ENCODE measurements at places on chromosomes 1 and 21. TPM values are rescaled to one million over a fixed set of nuclear protein-coding genes. Genes with fewer than 3 reads are reported as not detected.

SPRR4 gene
- total RNA-seq: not detected

DNA sequence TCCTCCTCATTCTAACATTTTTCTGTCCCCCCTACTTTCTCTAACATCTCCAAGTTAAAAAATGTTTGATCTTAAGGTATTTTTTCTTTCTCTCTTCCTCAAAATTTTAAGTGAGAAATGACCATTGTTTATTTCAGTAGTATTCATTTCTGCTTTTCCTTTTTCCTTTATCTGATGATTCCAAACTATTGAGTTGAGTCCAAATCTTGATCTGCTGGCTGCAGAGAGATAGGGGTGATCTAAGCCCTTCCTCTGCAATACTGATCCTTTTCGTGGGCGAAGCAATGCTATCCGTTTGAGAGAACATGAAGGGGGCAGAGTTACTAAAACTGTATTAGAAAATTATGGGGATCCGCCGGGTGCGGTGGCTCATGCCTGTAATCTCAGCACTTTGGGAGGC is 516 bp upstream of the NMNAT2 start:
- no peaks in the 10 kb centered on the region for H3K36me3 ChIP-seq

RAB42 gene
- total RNA-seq: 0.96 TPM

GRCh38 chr1:15277447-15277838 is 30.4 kb downstream of the FHAD1 start:
- H3K27ac ChIP-seq: no peak overlapping the region
- no peaks in the 10 kb centered on the region for H3K36me3 ChIP-seq
- no peaks in the 10 kb centered on the region for H3K4me1 ChIP-seq
- peaks cover 5% of the 10 kb centered on the region for H3K27me3 ChIP-seq
- H3K4me3 ChIP-seq: no peak overlapping the region

GRCh38 chr1:13820456-13820855 is 120.5 kb downstream of the PRDM2 start:
- H3K36me3 ChIP-seq: peaks cover 31% of the 10 kb centered on the region
- no peaks in the 10 kb centered on the region for H3K27me3 ChIP-seq
- no peak overlapping the region for H3K27ac ChIP-seq

- H3K27me3 ChIP-seq: no peaks in the 10 kb centered on the region
- no peaks in the 10 kb centered on the region for H3K4me1 ChIP-seq
- no peak overlapping the region for H3K4me3 ChIP-seq
Measured at GRCh38 chr1:7339953-7340352, 431.1 kb upstream of the VAMP3 start.

DNA sequence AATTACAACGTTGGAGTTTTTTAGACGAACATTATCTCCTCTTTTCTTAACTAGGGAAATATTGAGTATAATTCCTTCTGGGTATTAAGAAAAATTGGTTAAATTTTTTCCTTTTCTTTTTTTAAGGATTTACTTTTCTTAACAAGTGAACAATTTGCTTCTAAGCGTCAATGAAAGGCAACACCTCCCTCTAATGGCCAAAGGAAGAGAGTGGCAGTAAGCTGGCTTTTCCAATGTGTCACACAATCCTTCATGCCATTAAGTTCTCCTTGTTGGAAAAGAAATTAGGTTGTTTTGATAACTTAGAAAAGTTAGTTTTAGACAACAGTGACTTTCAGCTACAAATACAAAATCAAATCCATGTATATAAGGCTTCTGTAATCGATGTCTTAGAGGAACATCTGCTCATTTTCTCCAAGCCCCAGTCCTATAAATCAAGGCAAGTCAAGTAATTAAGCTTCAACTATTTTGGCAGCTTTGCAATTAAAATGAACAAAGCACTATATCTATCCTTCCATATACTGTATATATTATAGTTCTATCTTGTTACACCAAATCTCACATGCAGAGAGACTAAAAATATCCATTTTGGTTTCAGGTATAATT is 62.8 kb downstream of the EDEM3 start:
- H3K4me1 ChIP-seq: no peaks in the 10 kb centered on the region
- peaks cover 47% of the 10 kb centered on the region for H3K36me3 ChIP-seq
- DNase-seq: no peak
- no peaks in the 10 kb centered on the region for H3K27me3 ChIP-seq
- no peak overlapping the region for H3K27ac ChIP-seq

DNA sequence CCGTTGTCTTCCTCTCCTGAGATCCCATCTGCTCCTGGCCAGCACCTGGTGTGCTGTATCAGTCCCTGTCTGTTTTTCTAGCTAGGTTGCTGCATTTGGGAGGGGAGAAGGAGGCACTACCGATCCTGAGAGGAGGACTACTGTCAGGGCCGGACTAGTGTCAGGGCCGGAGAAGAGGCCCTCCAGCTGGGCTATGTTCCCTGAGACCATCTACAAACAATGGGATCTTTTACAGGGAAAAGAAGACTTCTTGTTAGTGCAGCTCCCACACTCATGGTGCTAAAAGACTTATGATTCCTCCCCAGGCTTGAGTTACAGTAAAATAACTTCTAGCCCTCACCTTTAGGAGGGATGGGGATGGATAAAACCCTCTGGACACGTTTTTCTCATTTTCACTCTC is 141.0 kb upstream of the TNR start:
- H3K27me3 ChIP-seq: no peaks in the 10 kb centered on the region
- H3K36me3 ChIP-seq: no peaks in the 10 kb centered on the region
- H3K27ac ChIP-seq: no peak overlapping the region
- DNase-seq: no peak

CD34 gene
- total RNA-seq: 79.1 TPM

GRCh38 chr1:148352470-148353053 is 130.5 kb downstream of the PPIAL4G start:
- H3K4me3 ChIP-seq: no peak overlapping the region
- no peak overlapping the region for H3K27ac ChIP-seq
- no peaks in the 10 kb centered on the region for H3K36me3 ChIP-seq
- no peak for DNase-seq
- H3K27me3 ChIP-seq: peaks cover 40% of the 10 kb centered on the region
- no peaks in the 10 kb centered on the region for H3K4me1 ChIP-seq

DSTYK gene
- 9.9 TPM for total RNA-seq

ADCY10 gene
- 0.83 TPM for total RNA-seq

RAP1GAP gene
- 8.0 TPM for total RNA-seq

GRCh38 chr1:113103048-113103447 is 30.1 kb downstream of the LRIG2 start:
- no peak for DNase-seq
- H3K4me1 ChIP-seq: peaks cover 1% of the 10 kb centered on the region
- no peak overlapping the region for H3K27ac ChIP-seq

GRCh38 chr1:194378517-194378916 is 1192.1 kb upstream of the B3GALT2 start:
- H3K27me3 ChIP-seq: no peaks in the 10 kb centered on the region
- H3K36me3 ChIP-seq: no peaks in the 10 kb centered on the region
- no peak overlapping the region for H3K27ac ChIP-seq
- DNase-seq: no peak
- H3K4me1 ChIP-seq: no peaks in the 10 kb centered on the region

DNA sequence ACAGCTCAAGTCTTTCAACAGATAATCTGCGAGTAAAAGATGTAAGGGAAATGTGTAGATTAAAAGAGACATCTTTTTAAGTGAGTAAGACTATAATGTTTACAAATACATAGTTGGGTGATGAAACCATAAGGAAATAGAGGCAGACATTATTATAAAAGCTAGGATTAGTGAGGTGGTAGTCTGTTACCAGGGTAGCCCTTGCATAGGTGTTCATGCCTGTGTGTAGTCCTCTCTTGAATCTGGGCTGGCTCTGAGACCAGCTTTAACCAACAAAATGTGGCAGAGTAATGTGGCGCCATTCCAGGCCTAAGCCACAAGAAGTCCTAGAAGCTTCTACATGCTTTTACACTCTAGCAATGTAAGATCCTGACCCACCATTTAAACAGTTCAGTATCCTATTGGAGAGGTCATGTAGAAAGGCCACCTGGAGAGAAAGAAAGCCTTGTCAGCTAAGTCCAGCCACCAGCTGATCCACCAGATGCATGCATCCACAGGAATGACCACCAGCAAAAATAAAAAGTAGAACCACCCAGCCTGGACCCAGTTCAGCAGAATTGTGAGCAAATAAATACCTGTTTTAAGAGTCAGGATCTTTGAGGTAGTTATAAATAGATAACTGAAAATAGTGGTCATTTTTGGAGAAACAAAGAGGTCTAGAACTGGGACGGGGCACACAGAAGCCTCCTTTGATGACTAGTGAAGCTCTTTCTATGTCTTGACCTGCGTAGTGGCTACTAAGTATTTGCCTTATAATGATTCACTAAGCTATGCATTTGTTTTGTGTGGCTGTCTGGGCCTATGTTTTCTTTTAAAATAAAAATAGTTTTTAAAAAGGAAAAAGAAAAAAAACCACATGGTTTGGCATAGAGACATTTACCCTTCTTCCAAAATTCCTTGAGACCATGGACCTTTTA is 8.1 kb downstream of the NIBAN1 start:
- no peak overlapping the region for H3K4me3 ChIP-seq
- peak overlapping the region; percentile 20 for H3K27ac ChIP-seq
- H3K36me3 ChIP-seq: no peaks in the 10 kb centered on the region

APCS gene
- not detected for total RNA-seq

- no peak for DNase-seq
- H3K4me1 ChIP-seq: peaks cover 26% of the 10 kb centered on the region
- no peaks in the 10 kb centered on the region for H3K27me3 ChIP-seq
- no peak overlapping the region for H3K4me3 ChIP-seq
- H3K36me3 ChIP-seq: no peaks in the 10 kb centered on the region
- no peak overlapping the region for H3K27ac ChIP-seq
Measured at GRCh38 chr1:155504207-155504606, 58.4 kb downstream of the ASH1L start.

DNA sequence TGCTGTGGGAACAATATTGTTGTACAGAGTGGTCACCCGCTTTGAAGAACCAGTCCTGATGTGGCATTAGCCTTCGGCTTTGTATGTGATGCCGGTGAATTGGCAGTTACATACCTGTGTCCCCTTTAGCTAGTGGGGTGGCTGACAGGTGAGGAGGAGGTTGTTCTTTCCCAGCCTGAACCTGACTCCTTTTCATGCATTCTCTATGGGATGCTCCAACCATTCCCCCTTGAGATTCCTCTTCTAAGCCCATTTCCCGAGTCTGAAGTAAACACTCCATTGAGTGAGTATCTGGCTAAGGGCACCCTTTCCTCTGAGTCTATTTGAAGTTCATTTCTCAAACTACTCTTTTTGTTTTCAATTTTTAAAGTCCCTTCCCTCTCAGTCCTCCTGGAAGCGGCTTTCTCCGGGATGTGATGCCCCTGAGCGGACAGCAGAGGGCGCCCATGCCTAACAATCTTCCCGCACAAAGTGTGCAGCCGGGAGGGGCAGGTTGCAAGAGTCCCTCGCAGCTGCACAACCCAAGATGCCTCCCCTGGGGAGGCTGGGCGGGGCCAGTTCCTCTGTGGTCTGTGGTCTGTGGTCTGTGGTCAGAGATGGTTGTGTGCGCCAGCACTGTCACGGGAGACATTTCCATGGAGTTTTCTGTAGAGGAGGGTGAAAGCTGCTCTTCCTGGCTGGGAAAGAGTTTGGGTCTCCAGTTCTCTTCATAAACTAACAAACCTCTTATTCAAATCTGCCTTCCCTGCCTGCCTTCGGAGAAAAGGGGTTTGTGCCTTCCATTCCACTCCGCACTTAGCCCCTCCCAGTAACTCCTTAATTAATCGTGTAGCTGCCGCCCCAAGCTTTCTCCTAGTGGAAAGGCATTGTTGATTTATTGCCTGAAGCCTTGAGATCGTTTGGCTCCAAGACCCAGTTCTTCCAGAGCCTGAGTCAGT is 36.4 kb upstream of the LMX1A start:
- no peaks in the 10 kb centered on the region for H3K27me3 ChIP-seq
- H3K27ac ChIP-seq: no peak overlapping the region
- no peak overlapping the region for H3K4me3 ChIP-seq
- H3K4me1 ChIP-seq: peaks cover 13% of the 10 kb centered on the region
- peak; percentile 84 for DNase-seq

GRCh38 chr21:26167593-26167992 is 3.0 kb downstream of the APP start:
- peaks cover 22% of the 10 kb centered on the region for H3K4me1 ChIP-seq
- H3K27ac ChIP-seq: peak overlapping the region; percentile 90
- no peaks in the 10 kb centered on the region for H3K27me3 ChIP-seq
- no peaks in the 10 kb centered on the region for H3K36me3 ChIP-seq
- no peak for DNase-seq

DNA sequence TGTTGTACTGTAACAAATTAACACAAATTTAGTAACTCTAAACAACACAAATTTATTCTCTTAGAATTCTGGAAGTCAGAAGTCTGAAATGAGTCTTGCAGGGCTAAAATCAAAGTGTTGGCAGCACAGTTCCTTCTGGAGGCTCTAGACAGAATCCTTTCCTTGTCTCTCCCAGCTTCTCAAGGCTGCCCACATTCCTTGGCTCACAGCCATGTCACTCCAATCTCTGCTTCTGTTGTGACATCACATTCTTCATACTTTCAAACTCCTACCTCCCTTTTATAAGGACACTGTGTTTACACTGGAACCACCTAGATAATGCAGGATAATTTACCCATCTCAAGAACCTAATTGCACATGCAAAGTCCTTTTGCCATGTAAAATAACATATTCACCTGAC is 225.0 kb upstream of the PRMT6 start:
- DNase-seq: no peak
- no peak overlapping the region for H3K27ac ChIP-seq
- no peaks in the 10 kb centered on the region for H3K36me3 ChIP-seq
- no peak overlapping the region for H3K4me3 ChIP-seq

CCDC24 gene
- 0.67 TPM for total RNA-seq

- no peak for DNase-seq
- H3K27ac ChIP-seq: no peak overlapping the region
- H3K4me1 ChIP-seq: peaks cover 6% of the 10 kb centered on the region
- no peaks in the 10 kb centered on the region for H3K27me3 ChIP-seq
- H3K4me3 ChIP-seq: no peak overlapping the region
Measured at GRCh38 chr1:51708911-51709760, 92.2 kb downstream of the OSBPL9 start.

DNA sequence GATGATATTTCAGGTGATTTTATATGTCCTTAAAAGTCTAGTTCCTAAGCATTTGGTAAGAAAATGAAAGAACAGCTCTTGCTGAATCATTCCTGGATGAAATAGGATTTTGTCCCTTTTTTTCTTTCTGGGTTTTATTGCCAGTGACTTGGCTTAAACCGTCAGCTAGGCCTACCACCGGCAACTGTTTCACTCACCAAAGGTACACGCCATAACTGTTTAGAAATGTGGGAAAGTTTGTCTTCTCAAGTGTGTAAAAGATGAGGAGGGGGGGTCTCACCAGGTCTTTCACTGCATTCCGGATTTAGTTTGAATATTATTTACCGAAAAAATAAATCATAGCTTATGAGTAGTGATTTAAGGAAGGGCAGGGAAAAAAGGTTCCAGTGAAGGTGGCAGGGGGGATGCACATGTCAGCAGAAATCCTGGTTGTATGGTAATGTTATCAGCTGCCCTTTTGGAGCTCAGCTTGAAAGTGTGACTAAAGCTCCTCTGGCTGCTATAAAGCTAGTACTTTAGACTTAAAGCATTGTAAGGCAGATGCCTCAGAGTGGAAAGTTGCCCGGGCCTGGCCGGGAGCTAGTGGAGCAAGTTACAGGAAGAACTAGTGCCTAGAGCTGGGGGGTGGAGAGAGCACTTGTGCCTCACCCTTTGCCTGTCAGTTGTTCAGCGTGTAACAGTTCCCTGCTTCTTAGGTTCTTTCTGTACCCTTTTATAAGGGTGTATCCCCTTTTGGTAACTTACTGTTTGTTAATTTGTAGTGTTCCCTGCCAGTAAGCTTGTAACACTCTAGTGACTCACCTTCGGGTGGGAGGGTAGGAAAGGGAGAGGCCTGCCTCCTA is 3.1 kb downstream of the ATP1A1 start:
- peaks cover 75% of the 10 kb centered on the region for H3K4me1 ChIP-seq
- H3K4me3 ChIP-seq: peak overlapping the region; percentile 87
- H3K27me3 ChIP-seq: no peaks in the 10 kb centered on the region

GNG4 gene
- total RNA-seq: not detected

Measured in heart left ventricle (tissue), 16 donors.